Caco-2 (cell line): ENCODE measurements at places on chromosomes 7 and 10. TPM values are rescaled to one million over a fixed set of nuclear protein-coding genes. Genes with fewer than 3 reads are reported as not detected.
A peak's percentile ranks its signal among the peaks of the same experiment; 100 is the strongest.

The HYAL4 gene
- 0.14 and 0.68 TPM in 2 replicates for total RNA-seq

The CCSER2 gene
- total RNA-seq, result 23.1 and 28.3 TPM in 2 replicates

The MYPN gene
- not detected in 2 replicates for total RNA-seq

The CPN1 gene
- total RNA-seq, result 24.3 and 24.9 TPM in 2 replicates

The TFR2 gene
- total RNA-seq, result 8.1 and 9.7 TPM in 2 replicates

The NRP1 gene
- total RNA-seq, result 99.3 and 123 TPM in 2 replicates

The SNX8 gene
- 82.0 and 86.6 TPM in 2 replicates for total RNA-seq

The ATP6V0A4 gene
- total RNA-seq, result 1.2 and 1.5 TPM in 2 replicates

The SLC26A4 gene
- not detected in 2 replicates for total RNA-seq

The UPK3B gene
- 5.3 and 9.1 TPM in 2 replicates for total RNA-seq

The TCF7L2 gene
- total RNA-seq, result 45.4 and 50.9 TPM in 2 replicates

The PNLIPRP2 gene
- total RNA-seq, result 0.67 and 1.00 TPM in 2 replicates

DNA sequence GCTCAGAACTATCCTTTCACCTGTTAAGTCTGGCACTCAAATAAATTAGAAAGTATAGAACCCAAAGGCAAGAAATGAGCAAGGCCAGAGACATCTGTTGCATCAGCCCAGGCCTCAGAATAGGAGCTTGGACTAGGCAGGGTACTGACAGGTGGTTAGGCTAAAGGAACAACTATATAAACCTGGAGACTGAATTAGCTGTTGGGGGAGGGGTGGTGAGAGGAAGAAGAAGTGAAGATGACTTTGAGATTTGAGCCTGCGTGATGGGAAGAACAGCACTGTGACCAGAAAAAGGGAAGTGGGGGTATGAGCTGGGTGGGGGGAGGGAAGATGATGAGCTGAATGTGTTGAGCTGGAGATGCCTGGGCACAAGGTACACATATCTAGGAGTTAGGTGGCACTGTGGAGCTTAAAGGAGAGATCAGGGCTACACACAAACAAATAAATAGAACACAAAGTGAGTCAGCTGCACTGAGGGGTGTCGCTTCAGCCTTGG lies 244.7 kb downstream of the PTEN start:
- DNase-seq, result no peak

GRCh38 chr10:100995181-100995580 lies 4.4 kb upstream of the LZTS2 start:
- DNase-seq, result no peak

DNA sequence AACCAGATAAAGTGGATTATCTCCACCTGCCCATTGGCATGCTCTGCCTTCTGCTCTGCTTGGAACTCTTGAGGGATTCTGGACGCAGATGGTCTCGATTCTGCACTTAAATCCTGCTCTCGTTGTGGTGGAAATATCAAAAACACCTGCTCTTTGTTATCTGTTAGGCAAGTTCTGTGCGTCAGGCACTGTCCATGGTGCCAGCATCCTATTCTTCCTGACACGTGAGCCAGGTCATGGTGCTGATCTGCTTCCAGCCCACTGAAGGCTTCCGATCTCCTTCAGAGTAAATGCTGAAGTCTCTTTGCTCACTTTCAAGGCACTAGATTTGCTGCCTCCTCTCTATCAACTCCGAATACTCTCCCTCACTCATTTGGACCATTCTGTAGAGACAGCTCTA lies 505.6 kb downstream of the HTR7 start:
- no peak for DNase-seq

DNA sequence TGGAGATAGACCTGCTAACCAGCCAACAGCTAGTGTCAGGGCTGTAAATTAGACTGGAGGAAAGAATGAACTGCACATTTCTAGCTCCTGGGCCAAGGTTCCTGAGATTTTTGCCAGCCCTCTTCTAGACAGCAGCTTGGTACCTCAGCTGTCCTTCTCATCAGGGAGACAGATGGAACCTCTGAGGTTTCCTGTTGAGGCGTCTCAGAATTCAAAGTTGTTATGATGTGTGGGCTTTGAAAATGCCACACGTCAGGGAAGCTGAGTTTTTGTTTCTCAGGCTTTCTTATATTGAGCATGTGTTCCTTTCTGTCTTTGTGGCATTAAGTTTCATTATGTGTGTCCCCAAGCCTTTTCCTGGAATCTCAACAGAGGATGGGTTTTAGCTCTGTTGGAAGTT lies 736.6 kb downstream of the AUTS2 start:
- DNase-seq, result no peak

- no peak for DNase-seq
Observed at GRCh38 chr7:104142147-104142546, 65.7 kb downstream of the ORC5 start.

GRCh38 chr10:86646532-86646931 lies 7.8 kb upstream of the OPN4 start:
- DNase-seq, result no peak

- no peak for DNase-seq
Observed at GRCh38 chr7:71285571-71286145, 153.7 kb downstream of the GALNT17 start.

- DNase-seq, result no peak
Observed at GRCh38 chr10:63611078-63611477, 89.9 kb downstream of the REEP3 start.

DNA sequence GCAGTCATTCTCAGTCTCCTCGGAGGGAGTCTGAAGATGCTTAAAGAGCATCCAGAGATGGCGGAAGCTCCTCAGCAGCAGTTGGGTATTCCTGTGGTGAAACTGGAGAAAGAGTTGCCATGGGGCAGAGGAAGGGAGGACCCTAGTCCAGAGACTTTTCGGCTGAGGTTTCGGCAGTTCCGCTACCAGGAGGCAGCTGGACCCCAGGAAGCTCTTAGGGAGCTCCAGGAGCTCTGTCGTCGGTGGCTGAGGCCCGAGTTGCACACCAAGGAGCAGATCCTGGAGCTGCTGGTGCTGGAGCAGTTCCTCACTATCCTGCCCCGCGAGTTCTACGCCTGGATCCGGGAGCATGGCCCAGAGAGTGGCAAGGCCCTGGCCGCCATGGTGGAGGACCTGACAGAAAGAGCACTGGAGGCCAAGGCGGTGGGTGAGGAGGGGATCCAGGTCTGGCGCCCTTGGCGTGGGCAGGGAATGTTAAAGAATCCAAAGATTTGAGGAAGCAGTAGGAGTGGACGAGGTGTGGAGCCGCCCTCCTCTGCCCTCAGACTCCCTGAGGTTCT lies 2.9 kb downstream of the ZSCAN25 start:
- DNase-seq, result no peak

GRCh38 chr10:120278069-120278468 lies 179.0 kb upstream of the PLPP4 start:
- DNase-seq, result no peak

- DNase-seq, result no peak
Observed at GRCh38 chr7:108596560-108596959, 26.9 kb downstream of the DNAJB9 start.

- DNase-seq, result no peak
Observed at GRCh38 chr7:73728551-73728950, 9.1 kb upstream of the STX1A start.

DNA sequence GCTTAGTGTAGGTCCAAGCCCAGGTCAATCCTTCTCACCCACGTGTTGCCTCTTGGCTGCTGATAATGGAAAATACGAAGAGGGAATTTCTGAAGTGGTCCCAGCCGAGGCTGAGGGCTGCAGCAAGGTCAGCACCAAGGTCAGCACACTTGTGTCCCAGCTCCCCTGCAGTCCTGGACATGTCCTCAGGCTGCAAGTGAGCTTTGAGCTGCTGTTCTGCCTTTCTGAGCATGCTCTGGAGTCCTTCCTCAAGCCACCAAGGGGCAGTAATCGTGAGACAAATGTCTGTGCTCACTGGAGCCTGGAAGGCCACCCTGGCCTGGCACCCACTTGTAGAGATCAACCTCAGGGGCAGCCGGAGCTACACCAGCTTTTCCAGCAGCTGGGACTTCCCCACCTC lies 28.3 kb downstream of the DRGX start:
- DNase-seq, result no peak

- no peak for DNase-seq
Observed at GRCh38 chr10:77782328-77783061, 144.1 kb downstream of the DLG5 start.

- no peak for DNase-seq
Observed at GRCh38 chr7:128939075-128939860, 1.5 kb downstream of the IRF5 start.

- DNase-seq, result no peak
Observed at GRCh38 chr7:25636168-25636567, 407.9 kb upstream of the NPVF start.

DNA sequence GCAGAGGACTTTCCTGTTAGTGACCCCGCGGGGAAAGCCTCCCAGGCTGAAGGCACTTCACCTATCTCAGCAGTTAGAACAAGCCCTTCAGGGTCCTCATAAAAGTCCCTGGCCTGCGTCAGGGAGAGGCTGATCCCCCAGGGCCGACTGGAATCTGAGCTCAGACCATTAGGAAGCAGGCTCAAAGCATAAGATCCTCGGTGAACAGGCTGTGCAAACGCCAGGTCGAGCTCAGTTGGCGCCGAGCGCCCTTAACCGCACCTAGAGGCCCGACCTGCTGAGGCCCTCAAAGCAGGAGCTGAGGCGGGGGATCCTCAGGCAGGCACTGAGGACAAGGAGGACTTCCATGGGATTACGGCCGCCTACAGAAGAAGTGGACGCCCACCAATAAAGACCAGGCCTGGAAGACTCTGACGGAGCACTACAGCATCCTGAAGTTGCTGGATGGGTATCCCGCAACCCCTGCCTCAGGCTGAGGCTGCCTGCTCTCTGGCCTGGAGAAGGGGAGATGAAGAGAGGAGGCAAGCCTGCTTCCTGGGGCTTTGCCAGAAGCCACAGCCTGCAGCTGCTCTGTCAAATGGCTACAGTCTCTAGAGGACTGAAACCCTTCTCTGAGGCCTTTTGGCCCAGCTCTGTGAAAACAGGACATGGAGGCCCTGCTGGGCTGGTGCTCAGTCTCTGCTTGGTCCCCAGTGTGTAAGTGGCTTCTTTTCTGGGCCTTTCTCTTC lies 29.9 kb downstream of the LIPJ start:
- DNase-seq, result no peak

DNA sequence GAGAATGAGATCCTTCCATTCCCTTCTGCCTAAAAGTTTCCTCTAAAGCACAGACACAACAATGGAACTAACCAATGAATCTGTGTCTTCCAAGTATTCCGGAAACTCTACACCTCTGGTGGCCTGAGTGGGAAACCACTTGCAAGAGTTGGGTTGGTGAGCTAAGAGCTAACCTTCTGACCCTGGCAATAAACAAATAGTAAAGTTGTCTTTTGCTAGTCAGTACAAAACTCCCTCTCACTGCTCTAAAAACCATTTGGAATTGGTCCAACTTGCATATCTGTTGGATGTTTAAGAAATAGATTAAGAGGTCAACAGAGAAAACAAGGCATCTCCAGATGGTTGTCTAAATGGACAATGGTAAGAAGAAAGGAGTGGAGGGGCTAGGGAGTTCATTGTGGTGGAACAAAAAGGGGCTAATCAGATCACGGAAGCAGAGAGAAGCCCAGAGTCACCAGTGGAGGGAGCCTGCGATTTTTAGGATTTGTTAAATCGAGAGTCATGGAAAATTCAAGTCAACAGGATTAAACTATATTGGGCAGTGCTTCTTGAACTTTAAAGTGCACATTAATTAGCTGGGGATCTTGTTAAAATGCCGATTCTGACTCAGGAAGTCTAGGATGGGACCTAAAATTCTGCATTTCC lies 192.3 kb downstream of the EVX1 start:
- no peak for DNase-seq

- DNase-seq, result no peak
Observed at GRCh38 chr10:33243703-33244102, 90.8 kb downstream of the NRP1 start.

DNA sequence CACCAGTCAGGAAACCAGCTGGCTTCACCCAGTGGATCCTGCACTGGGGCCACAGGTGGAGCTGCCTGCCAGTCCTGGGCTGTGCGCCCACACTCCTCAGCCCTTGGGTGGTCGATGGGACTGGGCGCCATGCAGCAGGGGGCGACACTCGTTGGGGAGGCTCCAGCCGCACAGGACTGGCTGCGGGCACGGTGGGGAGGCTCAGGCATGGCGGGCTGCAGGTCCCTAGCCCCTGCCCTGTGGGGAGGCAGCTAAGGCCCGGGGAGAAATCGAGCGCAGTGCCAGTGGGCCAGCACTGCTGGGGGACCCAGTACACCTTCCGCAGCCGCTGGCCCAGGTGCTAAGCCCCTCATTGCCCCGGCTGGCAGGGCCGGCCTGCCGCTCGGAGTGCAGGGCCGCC lies 12.4 kb upstream of the NRG3 start:
- DNase-seq, result no peak

GRCh38 chr7:150428671-150429451 lies 21.6 kb upstream of the GIMAP8 start:
- DNase-seq, result no peak

GRCh38 chr7:91929463-91929862 lies 11.2 kb upstream of the AKAP9 start:
- DNase-seq, result no peak

- peak; percentile 63 for DNase-seq
Observed at GRCh38 chr10:62924344-62924748, 108.2 kb upstream of the EGR2 start.

DNA sequence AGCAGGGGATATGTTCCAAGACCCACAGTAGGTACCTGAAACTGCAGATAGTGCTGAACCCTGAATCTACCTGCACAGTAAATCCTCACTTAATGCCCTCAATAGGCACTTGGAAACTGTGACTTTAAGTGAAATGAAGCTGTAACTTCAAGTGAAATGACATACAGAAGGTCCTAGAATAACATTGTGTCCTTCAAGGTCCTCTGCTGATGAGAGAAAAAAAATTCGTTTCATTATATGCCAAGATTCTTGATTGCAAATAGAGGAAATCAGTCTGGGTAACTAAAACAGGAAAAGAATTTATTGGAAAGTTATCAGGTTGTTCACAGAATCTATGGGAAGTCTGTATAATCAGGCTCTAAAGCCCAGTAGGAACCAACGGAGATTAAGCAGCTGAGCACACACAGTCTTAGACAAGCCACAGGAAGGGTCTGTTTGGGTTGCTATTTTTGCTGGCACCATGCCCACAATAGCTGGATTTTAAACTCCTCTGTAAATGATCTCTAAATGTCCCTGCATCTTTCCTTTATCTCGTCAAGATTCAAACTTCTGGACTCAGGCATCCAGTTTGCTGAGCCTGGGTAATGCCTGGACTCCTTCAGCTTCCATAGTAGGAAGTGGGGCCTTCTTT lies 57.5 kb downstream of the EXOC4 start:
- no peak for DNase-seq

DNA sequence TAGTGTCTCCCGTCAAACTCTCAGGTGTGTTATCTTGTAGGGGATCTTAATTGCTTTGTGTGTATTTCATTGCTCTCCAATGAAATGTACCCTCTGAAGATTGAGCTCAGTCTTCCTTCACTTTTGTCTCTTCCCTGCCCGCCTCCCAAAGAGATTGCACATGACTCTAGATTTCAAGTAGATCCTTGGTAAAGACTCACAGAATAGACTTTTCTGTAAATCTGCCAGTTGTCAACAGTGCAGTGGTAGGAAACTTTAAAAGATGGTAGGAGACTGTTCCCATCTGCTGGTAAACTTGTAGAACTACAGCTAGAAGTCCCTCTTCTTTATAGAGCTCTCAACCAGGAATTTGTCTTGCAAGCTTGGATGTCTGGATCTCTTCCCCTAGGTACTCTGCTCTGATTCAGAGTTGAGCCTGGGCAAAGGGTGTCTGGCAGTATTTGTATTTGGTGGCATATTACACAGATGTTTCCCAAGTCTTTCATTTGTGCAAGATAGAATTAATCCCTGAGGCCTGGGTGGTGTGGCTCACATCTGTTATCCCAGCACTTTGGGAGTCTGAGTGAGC lies 9.6 kb downstream of the CCL26 start:
- no peak for DNase-seq

- DNase-seq, result no peak
Observed at GRCh38 chr7:111568419-111568818, 6.1 kb upstream of the IMMP2L start.

- no peak for DNase-seq
Observed at GRCh38 chr7:74217455-74218342, 7.9 kb downstream of the LAT2 start.

- no peak for DNase-seq
Observed at GRCh38 chr7:122136639-122137245, 7.3 kb downstream of the AASS start.
